ENCODE measurements at places on chromosomes 1 and 21. TPM values are rescaled to one million over a fixed set of nuclear protein-coding genes. Genes with fewer than 3 reads are reported as not detected.
A peak's percentile ranks its signal among the peaks of the same experiment; 100 is the strongest.

The NRDC gene
- total RNA-seq = 62.4 TPM

The UBASH3A gene
- total RNA-seq = 60.8 TPM

- H3K4me1 ChIP-seq = peaks cover 22% of the 10 kb centered on the region
- no peaks in the 10 kb centered on the region for H3K36me3 ChIP-seq
- no peak overlapping the region for H3K4me3 ChIP-seq
- peaks cover 40% of the 10 kb centered on the region for H3K27me3 ChIP-seq
Measured at GRCh38 chr1:47705517-47706130, 267.8 kb downstream of the FOXD2 start.

DNA sequence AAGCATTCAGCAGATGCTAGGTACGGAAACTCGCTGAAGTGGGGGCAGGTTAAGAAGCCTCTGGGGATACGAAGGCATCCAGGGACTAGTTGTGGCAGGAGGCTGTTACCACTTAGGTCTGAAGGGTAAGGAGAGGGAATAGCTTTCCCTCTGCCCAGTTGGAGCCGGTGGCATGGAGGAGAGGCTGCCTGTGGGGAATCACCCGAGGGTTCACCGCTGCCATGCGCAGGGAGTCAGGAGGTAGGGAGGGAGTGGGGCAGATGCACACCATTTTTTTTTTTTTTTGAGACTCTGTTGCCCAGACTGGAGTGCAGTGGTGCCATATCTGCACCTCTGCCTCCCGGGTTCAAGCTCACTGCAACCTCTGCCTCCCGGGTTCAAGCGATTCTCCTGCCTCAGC, 6.1 kb downstream of the PCSK9 start:
- no peaks in the 10 kb centered on the region for H3K4me1 ChIP-seq
- H3K27ac ChIP-seq = no peak overlapping the region
- peaks cover 16% of the 10 kb centered on the region for H3K27me3 ChIP-seq
- H3K4me3 ChIP-seq = no peak overlapping the region

DNA sequence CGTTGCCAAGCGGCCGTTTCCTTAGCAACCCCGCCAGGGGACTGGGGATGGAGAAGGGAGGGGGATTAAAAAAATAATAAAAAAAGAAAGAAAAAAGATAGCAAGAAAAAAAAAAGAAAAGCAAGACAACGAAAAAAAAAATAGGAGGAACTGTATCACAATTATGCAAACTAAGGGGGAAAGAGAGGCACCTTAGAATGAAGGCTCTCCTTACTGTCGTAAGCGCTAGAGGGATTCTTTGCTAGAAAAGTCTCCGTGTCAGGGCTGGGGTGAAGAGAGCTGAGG, 625 bp upstream of the NEGR1 start:
- H3K36me3 ChIP-seq = no peaks in the 10 kb centered on the region
- peaks cover 10% of the 10 kb centered on the region for H3K4me1 ChIP-seq
- peak overlapping the region; percentile 67 for H3K4me3 ChIP-seq
- H3K27ac ChIP-seq = no peak overlapping the region
- DNase-seq = no peak
- H3K27me3 ChIP-seq = peaks cover 14% of the 10 kb centered on the region

DNA sequence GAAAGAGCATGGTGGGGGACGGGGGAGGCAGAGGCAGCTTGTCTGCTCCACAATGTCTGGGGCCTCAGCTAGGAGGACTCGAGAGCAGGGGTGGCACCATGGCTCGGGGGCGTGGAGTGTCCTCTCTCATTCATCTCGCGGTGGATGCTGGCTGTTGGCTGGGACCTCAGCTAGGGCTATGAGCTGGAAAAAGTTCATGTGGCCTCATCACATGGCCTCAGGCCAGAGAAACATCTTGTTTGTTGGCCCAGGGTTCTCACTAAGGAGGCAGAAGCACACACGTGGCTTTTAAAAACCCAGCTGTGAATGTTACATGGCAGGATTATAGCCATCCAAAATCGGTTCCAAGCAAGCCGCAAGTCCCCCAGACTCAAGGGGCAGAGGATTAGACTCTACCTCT, 6.2 kb upstream of the CENPS start:
- H3K27ac ChIP-seq = no peak overlapping the region
- H3K4me1 ChIP-seq = peaks cover 9% of the 10 kb centered on the region
- DNase-seq = no peak
- H3K4me3 ChIP-seq = no peak overlapping the region
- H3K36me3 ChIP-seq = peaks cover 11% of the 10 kb centered on the region
- H3K27me3 ChIP-seq = no peaks in the 10 kb centered on the region

GRCh38 chr1:38044221-38045215, 2.1 kb downstream of the POU3F1 start:
- no peak overlapping the region for H3K27ac ChIP-seq
- peaks cover 55% of the 10 kb centered on the region for H3K27me3 ChIP-seq
- H3K36me3 ChIP-seq = no peaks in the 10 kb centered on the region
- no peak for DNase-seq
- H3K4me3 ChIP-seq = peak overlapping the region; percentile 41

- no peaks in the 10 kb centered on the region for H3K4me1 ChIP-seq
- H3K36me3 ChIP-seq = no peaks in the 10 kb centered on the region
- no peak for DNase-seq
Measured at GRCh38 chr1:206058927-206059292, 5.9 kb downstream of the RHEX start.

- no peaks in the 10 kb centered on the region for H3K36me3 ChIP-seq
- no peak overlapping the region for H3K4me3 ChIP-seq
- no peaks in the 10 kb centered on the region for H3K4me1 ChIP-seq
- no peak for DNase-seq
- no peaks in the 10 kb centered on the region for H3K27me3 ChIP-seq
Measured at GRCh38 chr1:196466654-196467053, 141.6 kb downstream of the KCNT2 start.

GRCh38 chr1:17907999-17908398, 152.9 kb downstream of the ACTL8 start:
- DNase-seq = no peak
- H3K27me3 ChIP-seq = peaks cover 3% of the 10 kb centered on the region
- H3K36me3 ChIP-seq = no peaks in the 10 kb centered on the region
- H3K27ac ChIP-seq = no peak overlapping the region

GRCh38 chr1:234955107-234955731, 173.4 kb downstream of the TOMM20 start:
- no peak for DNase-seq
- H3K36me3 ChIP-seq = no peaks in the 10 kb centered on the region
- no peak overlapping the region for H3K4me3 ChIP-seq
- H3K27me3 ChIP-seq = no peaks in the 10 kb centered on the region
- H3K4me1 ChIP-seq = peaks cover 31% of the 10 kb centered on the region

DNA sequence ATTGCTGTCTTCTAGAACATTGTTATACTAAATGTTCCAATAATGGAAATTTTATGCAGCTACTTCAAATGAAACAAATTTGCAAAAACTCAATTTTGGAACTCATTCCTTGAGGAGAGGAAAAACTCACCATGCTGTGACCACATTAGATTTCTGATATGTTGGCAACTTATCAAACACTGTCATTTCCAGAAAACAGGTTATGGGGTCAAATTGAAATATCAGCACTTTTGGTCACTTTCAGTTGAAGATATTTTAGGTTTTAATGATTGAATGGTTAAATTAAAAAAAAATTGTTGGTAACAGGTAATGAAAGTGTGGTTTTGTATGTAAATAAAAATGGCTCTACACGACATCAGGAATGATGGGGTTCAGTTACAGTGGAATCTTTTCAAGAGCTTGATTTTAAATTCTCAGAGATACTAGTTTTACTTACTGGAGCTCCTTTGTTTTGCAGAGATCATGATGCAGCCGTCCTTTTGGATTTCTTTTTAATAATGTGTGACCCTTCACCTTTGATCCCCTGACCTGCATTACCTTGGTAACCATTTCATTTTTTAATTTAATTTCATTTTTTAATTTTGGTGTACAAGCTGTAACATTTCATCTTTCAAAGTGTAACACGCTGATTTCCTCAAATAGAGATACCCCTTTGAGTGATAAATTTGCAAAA, 86.2 kb downstream of the CAMTA1 start:
- H3K4me1 ChIP-seq = no peaks in the 10 kb centered on the region
- H3K36me3 ChIP-seq = peaks cover 17% of the 10 kb centered on the region
- H3K27ac ChIP-seq = no peak overlapping the region
- no peaks in the 10 kb centered on the region for H3K27me3 ChIP-seq
- DNase-seq = no peak
- no peak overlapping the region for H3K4me3 ChIP-seq
